Gastrocnemius medialis (tissue), 4 donors: ENCODE measurements at places on chromosomes 1 and 21. TPM values are rescaled to one million over a fixed set of nuclear protein-coding genes. Genes with fewer than 3 reads are reported as not detected.

The CCDC185 gene
- total RNA-seq = not detected

GRCh38 chr1:229043115-229043514, 227.8 kb upstream of the RAB4A start:
- H3K4me1 ChIP-seq = no peaks in the 10 kb centered on the region
- no peak overlapping the region for H3K4me3 ChIP-seq
- no peaks in the 10 kb centered on the region for H3K36me3 ChIP-seq
- no peak for DNase-seq
- H3K27me3 ChIP-seq = no peaks in the 10 kb centered on the region
- H3K27ac ChIP-seq = no peak overlapping the region

The KAZN gene
- total RNA-seq = 1.5 TPM

DNA sequence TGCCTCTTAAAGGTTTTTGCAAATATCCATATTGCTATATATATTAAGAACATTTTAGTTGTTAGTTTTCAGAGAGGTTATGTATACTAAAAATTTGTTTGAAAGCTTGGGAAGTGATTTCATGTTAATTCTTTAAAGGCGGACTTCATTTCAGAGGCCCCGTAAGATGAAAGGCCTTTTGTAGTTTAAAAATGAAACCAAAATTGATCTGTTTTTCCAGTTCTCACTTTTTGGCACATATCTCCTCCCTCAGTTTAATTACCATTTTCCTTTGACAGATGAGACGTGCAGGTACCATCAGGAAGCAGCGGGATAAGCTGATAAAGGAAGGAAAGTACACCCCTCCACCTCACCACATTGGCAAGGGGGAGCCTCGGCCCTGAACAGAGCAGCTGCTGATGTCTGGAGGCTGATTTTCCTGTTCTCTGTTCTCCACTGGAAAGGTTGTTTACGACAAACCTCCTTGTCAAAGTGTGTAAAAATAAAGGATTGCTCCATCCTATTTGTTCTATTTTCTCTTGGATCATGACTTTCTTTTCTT, 8.0 kb downstream of the NDUFS5 start:
- H3K27ac ChIP-seq = no peak overlapping the region
- H3K36me3 ChIP-seq = peaks cover 92% of the 10 kb centered on the region
- no peaks in the 10 kb centered on the region for H3K4me1 ChIP-seq
- no peak overlapping the region for H3K4me3 ChIP-seq

GRCh38 chr1:230050973-230051735, 15.9 kb upstream of the GALNT2 start:
- DNase-seq = no peak
- H3K4me1 ChIP-seq = peaks cover 6% of the 10 kb centered on the region
- H3K27ac ChIP-seq = no peak overlapping the region

The RNU1-1 gene
- total RNA-seq = not detected

DNA sequence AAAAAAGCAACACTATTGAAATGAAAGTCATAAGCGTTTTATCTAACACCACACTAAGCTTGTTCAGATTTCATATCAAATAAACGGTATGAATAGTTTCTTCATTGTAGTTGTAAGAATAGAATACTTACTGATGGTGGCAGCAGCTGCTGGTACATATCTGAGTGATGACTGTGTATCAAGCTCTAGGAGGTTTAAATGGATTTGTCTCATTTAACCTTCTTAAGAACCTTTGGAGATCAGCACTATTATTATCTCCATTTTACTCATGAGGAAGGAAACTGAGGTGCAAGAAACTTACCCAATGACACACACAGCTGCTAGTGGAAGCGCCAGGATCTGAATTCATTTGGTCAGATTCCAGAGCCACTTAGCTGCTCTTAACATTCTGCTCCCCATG, 104.0 kb downstream of the EIF4G3 start:
- no peaks in the 10 kb centered on the region for H3K36me3 ChIP-seq
- DNase-seq = no peak
- H3K27ac ChIP-seq = peak overlapping the region; percentile 54

GRCh38 chr1:89949991-89950624, 44.8 kb upstream of the ZNF326 start:
- H3K4me1 ChIP-seq = no peaks in the 10 kb centered on the region
- no peak for DNase-seq
- no peaks in the 10 kb centered on the region for H3K27me3 ChIP-seq

DNA sequence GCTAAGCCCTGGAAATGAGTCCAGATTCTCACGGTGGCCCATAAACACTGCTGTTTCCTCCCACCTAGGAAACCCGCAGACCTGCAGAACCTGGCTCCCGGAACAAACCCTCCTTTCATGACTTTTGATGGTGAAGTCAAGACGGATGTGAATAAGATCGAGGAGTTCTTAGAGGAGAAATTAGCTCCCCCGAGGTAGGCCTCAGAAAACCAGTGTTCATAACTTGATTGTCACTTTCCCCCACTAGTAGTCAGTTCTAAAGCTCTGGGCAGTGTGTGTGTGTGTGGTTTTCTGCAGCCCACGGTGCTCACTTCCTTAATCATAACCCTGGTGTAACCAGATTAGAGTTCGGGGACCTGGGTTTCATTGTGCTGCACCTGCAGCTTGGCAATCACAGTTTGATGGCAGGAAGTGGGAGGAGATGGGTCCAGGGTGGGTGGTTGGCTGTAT, 39.1 kb downstream of the CLIC6 start:
- no peak overlapping the region for H3K27ac ChIP-seq
- no peaks in the 10 kb centered on the region for H3K27me3 ChIP-seq
- H3K36me3 ChIP-seq = no peaks in the 10 kb centered on the region
- no peak overlapping the region for H3K4me3 ChIP-seq
- DNase-seq = no peak

DNA sequence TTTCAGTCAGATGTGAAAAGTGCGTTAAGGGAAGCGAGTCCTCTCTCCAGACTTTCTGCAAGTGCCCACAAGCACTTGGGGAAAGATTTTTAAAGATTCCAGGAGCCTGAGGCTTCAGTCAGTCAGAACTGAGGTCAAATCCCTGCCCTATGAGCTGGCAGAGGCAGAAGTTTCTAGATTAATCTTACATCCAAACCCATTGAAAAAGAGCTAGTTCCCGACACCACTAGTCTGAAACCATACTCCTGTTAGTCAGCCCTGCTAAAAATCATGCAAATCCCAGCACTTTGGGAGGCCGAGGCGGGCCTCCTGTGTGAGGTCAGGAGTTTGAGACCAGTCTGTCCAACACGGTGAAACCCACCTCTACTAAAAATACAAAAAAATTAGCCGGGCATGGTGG, 21.0 kb downstream of the RSPH1 start:
- DNase-seq = no peak
- no peaks in the 10 kb centered on the region for H3K27me3 ChIP-seq
- no peak overlapping the region for H3K27ac ChIP-seq
- no peak overlapping the region for H3K4me3 ChIP-seq
- H3K4me1 ChIP-seq = no peaks in the 10 kb centered on the region

DNA sequence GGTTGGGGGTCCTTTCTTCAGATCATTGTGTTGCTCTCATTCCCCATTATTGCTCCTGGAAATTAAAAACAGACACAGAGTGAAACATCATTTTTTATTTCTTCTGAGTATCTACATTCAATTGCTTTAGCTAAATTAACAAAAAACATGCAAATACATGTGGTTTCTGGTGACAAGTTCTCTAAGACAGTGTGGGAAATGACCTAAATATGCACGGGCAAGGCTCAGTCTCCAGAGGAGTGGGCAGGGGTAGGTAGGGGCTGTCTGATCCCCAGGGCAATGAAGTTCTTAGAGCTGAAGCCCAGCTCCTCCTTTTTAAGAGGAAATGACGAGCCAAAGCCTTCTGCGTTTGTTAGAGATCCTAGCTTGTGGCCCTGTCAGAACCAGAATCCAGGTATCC, 4.5 kb downstream of the LEFTY2 start:
- H3K4me1 ChIP-seq = no peaks in the 10 kb centered on the region
- H3K27me3 ChIP-seq = no peaks in the 10 kb centered on the region
- H3K4me3 ChIP-seq = no peak overlapping the region
- no peak for DNase-seq

DNA sequence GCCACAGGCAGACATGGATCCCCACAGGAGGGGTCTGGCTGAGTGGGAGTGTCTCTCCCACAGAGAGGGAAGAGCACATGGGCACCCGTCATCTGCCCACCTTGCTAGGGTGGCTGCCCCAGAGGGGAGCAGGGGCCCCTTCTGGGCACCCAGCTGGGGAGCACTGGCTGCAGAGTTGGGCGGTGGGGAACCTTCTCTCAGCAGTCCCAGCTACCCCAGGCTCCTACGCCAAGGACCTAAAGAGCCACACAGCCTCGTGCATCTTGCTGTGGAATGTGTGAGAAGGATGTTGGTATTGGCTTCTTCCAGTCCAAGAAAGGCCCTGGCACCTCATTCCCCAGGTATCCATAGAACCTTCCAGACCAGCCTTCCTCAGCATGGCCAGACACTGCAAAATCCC, 250.6 kb upstream of the VAMP3 start:
- H3K27me3 ChIP-seq = no peaks in the 10 kb centered on the region
- H3K36me3 ChIP-seq = no peaks in the 10 kb centered on the region
- no peak for DNase-seq
- H3K27ac ChIP-seq = no peak overlapping the region
- peaks cover 9% of the 10 kb centered on the region for H3K4me1 ChIP-seq

The TMEM269 gene
- not detected for total RNA-seq

GRCh38 chr1:154683820-154684219, 75.8 kb upstream of the ADAR start:
- no peak overlapping the region for H3K27ac ChIP-seq
- H3K36me3 ChIP-seq = no peaks in the 10 kb centered on the region
- no peaks in the 10 kb centered on the region for H3K27me3 ChIP-seq
- H3K4me3 ChIP-seq = no peak overlapping the region

DNA sequence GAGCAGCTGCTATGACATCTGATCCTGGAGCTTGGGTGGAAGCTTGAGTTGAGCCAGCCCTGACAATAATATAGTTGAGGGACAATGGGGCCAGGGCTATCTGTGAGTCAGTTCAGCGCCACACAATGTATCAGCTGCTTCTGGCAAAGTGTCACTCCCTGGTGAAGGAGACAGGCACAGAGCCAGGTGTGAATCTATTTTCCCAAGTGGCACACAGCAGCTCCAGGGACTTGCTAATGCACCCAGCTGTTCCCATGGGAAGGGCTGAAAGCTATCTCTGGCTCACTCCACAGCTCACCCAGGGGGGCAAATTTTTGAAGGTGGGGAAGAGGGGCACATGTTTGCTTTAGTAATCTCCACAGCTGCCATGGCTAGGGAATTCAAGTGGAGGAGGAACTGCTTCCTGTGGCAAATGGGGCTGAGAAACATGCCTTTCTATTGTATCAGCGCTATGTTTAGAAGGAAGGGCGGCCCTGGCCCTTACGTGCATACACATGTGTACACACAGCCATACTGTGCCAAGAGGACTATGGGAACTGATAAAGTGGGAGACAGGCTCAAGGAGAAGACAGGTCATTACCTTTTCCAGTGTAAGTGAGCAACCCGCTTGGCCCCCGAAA, 2.2 kb downstream of the CYB5R1 start:
- H3K4me1 ChIP-seq = peaks cover 70% of the 10 kb centered on the region
- peak overlapping the region; percentile 100 for H3K27ac ChIP-seq
- peaks cover 29% of the 10 kb centered on the region for H3K36me3 ChIP-seq
- H3K4me3 ChIP-seq = peak overlapping the region; percentile 95

DNA sequence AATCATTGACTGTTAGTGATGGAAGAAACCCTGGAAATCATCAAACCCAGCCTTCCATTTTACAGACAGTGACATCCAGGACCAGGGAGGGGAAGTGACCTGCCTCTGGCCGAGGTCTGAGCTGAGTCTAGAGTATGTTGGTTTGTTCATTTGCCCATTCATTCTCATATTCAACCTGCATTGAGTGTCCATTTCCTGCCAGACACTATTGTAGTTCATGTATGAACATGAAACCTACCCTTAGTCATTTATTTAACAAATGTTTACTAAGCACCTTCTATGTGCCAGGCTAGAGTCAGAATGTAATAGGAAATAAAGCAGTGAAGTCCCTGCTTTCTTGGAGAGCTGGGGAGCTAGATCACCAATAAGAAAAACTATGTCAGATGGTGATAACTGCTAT, 51.3 kb downstream of the KCND3 start:
- no peaks in the 10 kb centered on the region for H3K27me3 ChIP-seq
- no peak overlapping the region for H3K27ac ChIP-seq
- no peak for DNase-seq
- no peaks in the 10 kb centered on the region for H3K36me3 ChIP-seq

The CFHR3 gene
- 0.49 TPM for total RNA-seq

DNA sequence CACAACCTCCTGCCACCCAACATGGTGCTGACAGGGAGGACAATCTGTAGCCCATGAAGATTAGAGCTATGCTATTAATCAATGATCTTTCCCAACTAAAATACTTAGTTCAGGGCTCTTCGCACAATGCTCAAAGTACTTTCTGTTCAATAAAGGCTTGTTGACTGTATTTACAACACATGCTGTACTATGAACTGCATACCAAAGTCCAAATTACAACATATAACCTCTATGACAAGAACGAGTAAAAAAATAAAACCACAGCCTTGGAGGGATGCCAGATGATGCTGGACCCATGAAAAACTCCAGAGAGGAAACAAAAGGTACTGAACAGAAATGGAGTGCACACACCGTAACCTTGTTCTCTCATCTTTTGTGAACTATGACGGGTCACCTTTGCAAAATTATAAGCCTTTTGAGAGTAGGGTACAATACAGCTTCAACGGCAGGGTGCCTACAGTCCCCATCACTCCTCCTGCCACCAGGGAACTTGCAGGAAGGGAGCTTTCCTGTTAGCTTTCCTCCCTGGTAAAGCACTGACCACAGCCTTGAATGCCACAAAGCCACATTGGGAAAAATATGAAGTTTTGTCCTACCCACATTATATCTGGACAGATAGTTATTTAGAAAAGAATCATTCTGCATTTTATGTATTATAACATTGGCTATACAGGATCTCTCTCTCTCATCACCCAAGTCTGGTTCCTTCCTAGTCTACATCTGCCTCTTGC, 175.6 kb downstream of the NRIP1 start:
- no peak overlapping the region for H3K27ac ChIP-seq
- H3K4me3 ChIP-seq = no peak overlapping the region
- DNase-seq = no peak
- H3K4me1 ChIP-seq = peaks cover 14% of the 10 kb centered on the region

DNA sequence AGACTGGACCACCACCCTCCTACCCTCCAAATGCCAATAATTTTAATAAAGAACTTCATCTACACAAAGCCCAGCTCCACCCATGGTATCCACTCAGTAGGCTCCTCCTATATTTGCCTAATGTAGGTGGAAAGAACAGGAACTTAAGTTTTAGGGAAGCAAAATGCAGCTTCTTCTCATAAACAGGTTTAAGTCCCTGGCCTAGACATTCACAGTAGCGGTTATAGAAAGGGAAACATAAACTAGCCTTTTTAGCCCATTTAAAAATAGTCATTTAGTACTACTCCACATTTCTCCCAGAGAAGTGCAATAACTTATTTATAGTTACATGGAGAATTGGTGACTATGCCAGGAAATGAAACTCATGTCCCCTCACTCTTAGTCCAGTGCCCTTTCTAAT, 56.6 kb upstream of the CPLANE2 start:
- H3K4me3 ChIP-seq = no peak overlapping the region
- H3K4me1 ChIP-seq = peaks cover 25% of the 10 kb centered on the region
- no peak for DNase-seq
- no peaks in the 10 kb centered on the region for H3K27me3 ChIP-seq
- peak overlapping the region; percentile 58 for H3K27ac ChIP-seq
- no peaks in the 10 kb centered on the region for H3K36me3 ChIP-seq
